ENCODE measurements at places on chromosomes 3 and 15. TPM values are rescaled to one million over a fixed set of nuclear protein-coding genes. Genes with fewer than 3 reads are reported as not detected.

ALDH1A3 gene
- 15.1 TPM for total RNA-seq

PLA2G4D gene
- total RNA-seq = not detected

GADL1 gene
- not detected for total RNA-seq

PSMD2 gene
- total RNA-seq = 298 TPM

HYAL1 gene
- 1.00 TPM for total RNA-seq

CPNE9 gene
- total RNA-seq = 0.17 TPM

IQCH gene
- 1.8 TPM for total RNA-seq

CPNE4 gene
- 4.9 TPM for total RNA-seq

TAGLN3 gene
- not detected for total RNA-seq

GRIP2 gene
- total RNA-seq = 2.0 TPM

ACSBG1 gene
- total RNA-seq = 0.31 TPM

SPESP1 gene
- not detected for total RNA-seq

CHRNB4 gene
- 1.6 TPM for total RNA-seq

ARID3B gene
- 2.9 TPM for total RNA-seq

IL16 gene
- total RNA-seq = not detected

MYZAP gene
- 0.91 TPM for total RNA-seq

PPP1R14D gene
- 0.33 TPM for total RNA-seq

CHRM5 gene
- total RNA-seq = not detected

PLA1A gene
- 0.40 TPM for total RNA-seq

P2RY13 gene
- total RNA-seq = not detected

CLDN1 gene
- total RNA-seq = 22.6 TPM

CALML4 gene
- total RNA-seq = 11.1 TPM

GOLGA8R gene
- 0.26 TPM for total RNA-seq

CYP19A1 gene
- total RNA-seq = 0.34 TPM

MKRN2 gene
- total RNA-seq = 24.9 TPM

MST1R gene
- 8.3 TPM for total RNA-seq

MELTF gene
- 59.5 TPM for total RNA-seq

VILL gene
- 0.32 TPM for total RNA-seq

SNUPN gene
- total RNA-seq = 30.5 TPM

GOLGA6B gene
- total RNA-seq = not detected

IGF2BP2 gene
- 12.8 TPM for total RNA-seq

HESX1 gene
- 0.72 TPM for total RNA-seq

NXPE3 gene
- 21.0 TPM for total RNA-seq

TRANK1 gene
- total RNA-seq = 1.7 TPM

GAP43 gene
- not detected for total RNA-seq

SORD gene
- 30.3 TPM for total RNA-seq

GABRB3 gene
- total RNA-seq = 82.7 TPM

GOLGA6C gene
- total RNA-seq = not detected

HHATL gene
- total RNA-seq = not detected

PEAK1 gene
- total RNA-seq = 7.2 TPM

SLC28A1 gene
- total RNA-seq = not detected

CRTAP gene
- 254 TPM for total RNA-seq

KBTBD8 gene
- total RNA-seq = 0.40 TPM

CDHR4 gene
- 0.22 TPM for total RNA-seq

SMCO1 gene
- not detected for total RNA-seq

GCNT3 gene
- total RNA-seq = 127 TPM

SEMA3F gene
- total RNA-seq = 11.5 TPM

TOP2B gene
- 60.9 TPM for total RNA-seq

STXBP5L gene
- total RNA-seq = not detected

ZNF662 gene
- not detected for total RNA-seq

Measured in A549 treated with Mapracorat at 1 μM for 4 hours (cell line).